ENCODE measurements at places on chromosomes 3 and 15.

DNA sequence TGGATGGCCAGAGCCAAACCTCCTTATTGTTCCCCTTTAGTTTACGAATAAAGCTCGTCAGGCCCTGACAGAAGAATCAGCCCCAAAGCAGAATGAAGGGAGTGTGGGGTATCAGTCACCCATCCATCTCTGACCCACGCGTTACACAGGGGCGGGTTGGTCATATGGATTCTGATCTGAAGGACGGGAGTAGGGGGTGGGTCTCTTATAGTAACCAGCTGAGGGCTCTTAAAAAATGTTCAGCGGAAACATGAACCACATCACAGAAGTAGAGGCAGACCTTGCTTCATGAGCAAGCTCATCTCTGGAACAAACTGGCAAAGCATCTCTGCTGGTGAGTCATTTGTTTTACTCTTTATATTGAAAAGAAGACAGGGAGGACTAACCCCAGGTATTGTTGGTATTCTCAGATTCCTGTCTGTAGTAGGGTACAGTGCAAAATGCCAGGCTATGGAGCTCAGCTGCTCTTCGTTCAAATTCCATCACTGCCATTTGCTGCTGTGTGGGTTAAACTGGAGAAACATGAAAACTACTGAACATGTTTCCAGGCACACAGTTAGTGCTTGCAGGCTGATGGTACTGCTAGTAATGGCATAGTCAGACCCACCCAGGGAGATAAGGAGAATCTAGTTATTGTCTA is at the start of gene CXCR6:
Gene CXCR6, plus strand, starts transcription at position 258 of the 640 bp plus-strand sequence. CDS start 3,018 bp downstream, outside the sequence.
- no peak for DNase-seq

- DNase-seq: no peak
These were observed 354.2 kb upstream of the IL12A start for GRCh38 chr3:159634483-159634882.

GRCh38 chr3:16828815-16829214 is 55.9 kb upstream of the PLCL2 start:
- peak; percentile 8 for DNase-seq

- no peak for DNase-seq
These were observed 12.1 kb upstream of the CTSH start for GRCh38 chr15:78956937-78957336.

GRCh38 chr15:50135031-50135551 is 16.1 kb upstream of the ATP8B4 start:
- DNase-seq: no peak

GRCh38 chr3:141266797-141267555 is 35.4 kb downstream of the PXYLP1 start:
- no peak for DNase-seq
